Liver (tissue), 10 donors: ENCODE measurements at places on chromosomes 3 and 15. TPM values are rescaled to one million over a fixed set of nuclear protein-coding genes. Genes with fewer than 3 reads are reported as not detected.

The SPTBN5 gene
- 0.12 TPM for polyA plus RNA-seq

The CLRN1 gene
- not detected for polyA plus RNA-seq

The GHSR gene
- not detected for polyA plus RNA-seq

The PRRT3 gene
- 0.14 TPM for polyA plus RNA-seq

The TNNC1 gene
- 0.42 TPM for polyA plus RNA-seq

The CCK gene
- not detected for polyA plus RNA-seq

The SCAANT1 gene
- not detected for polyA plus RNA-seq

The WDR72 gene
- 17.3 TPM for polyA plus RNA-seq

The GABRR3 gene
- not detected for polyA plus RNA-seq

The GCNT3 gene
- 0.14 TPM for polyA plus RNA-seq
